Activated T-cell treated with anti-CD3 and anti-CD28 coated beads, Interleukin-2, amount 50 U/mL, for 48 hours (primary cell): ENCODE measurements at places on chromosomes 2 and 18.

- DNase-seq = no peak
Measured at GRCh38 chr2:64108666-64109241, 35.5 kb downstream of the PELI1 start.

DNA sequence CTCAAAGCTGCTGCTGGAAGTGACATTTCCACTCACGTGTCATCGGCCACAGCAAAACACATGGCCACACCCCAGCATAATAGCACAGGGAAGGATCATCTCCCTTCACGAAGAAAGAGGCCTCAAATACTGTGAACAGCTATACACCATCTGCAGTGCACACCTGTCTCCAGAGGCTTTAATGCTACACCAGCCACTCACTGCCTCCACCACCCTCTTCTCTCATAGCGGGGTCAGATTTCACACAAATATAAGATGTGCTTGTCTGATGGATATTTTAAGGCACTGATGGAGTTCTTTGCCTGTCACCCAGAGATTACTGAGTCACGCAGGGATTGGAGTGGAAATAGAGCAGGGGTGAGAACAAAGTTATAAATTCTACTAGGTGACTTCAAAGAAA, 374.0 kb downstream of the ZNF516 start:
- DNase-seq = no peak

DNA sequence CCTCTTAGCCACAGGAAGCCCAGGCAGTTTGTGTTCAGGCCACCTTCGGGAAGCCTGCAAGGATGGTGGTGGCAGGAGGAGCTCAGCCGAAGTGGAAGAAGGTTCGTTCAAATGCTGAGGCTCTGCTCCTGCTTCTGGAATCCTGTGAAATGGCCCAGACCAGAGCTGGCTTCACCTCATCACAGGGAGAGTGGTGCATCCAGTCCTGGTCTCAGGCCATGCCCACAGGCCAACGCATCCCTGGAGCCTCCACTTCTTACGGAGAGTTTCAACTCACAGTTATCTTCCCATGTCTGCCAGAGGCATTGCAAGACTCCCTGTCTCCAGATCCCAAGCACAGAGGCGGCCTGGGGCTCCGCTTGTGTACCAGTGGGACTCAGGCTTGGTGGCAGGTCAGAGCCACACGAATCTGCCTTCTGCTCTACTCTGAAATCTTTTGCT, 82.3 kb downstream of the NDUFA10 start:
- DNase-seq = no peak

GRCh38 chr2:50752237-50752636, 279.7 kb downstream of the NRXN1 start:
- DNase-seq = no peak

- no peak for DNase-seq
Measured at GRCh38 chr2:20623241-20623640, 27.7 kb downstream of the HS1BP3 start.

DNA sequence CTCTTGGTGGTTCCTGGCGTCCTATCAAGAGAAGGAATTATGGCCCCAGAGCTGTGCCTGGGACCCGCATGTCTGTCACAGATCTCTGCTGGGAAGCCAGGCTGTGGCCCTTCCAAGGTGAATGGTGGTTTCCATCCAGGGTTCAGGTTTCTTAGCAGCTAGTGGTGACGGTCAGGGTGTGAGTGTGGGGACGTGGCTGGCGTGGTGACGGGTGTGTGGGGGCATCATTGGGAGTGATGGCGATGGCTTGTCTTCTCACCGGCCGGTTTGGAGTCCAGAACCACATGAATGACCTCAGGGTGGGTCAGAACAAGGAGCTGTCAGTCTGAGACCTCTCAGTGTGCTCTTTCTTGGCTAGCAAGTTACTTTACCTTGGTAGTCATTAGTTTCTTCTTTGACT, 52.6 kb downstream of the AGAP1 start:
- no peak for DNase-seq

DNA sequence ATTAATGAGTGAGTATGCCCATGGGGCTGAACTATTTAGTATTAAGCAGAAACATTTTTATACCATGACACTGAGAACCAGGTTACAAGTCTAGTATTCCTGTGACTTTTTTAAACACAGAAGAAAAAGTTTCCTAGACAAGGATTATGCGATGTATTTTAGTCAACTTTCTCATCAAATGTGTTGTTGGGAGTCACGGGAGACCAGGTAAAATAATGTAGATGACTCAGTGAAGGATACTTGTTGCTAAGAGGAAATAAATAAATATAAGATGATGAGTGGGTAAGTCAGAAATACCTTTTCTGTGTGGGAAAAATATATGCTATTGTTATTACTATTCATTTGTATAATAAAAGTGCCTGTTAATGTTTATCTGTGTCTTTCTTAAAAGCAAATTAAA, 23.4 kb downstream of the MBD5 start:
- no peak for DNase-seq

GRCh38 chr18:44117821-44118220, 562.9 kb upstream of the SETBP1 start:
- DNase-seq = no peak

DNA sequence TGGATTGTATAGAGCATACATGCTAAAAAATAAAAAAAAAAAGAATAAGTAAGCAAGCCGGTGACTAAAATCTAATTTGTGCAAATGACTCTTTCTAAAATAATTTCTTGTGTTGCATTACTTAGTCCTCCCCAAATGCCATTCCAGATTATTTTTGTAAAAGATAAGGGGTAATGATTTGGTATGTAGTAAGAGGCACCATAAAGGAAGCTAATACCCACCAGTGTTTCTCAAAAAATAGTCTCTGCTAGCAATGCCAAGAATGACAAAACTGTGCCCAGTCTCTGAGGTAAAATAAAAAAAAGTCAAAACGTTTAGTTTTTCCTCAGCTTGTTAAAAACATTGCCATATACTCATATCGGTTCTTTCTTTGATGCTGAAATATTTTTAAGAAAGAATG, 2.7 kb downstream of the METTL5 start:
- DNase-seq = no peak

GRCh38 chr2:55146263-55146662, 85.8 kb downstream of the CLHC1 start:
- no peak for DNase-seq

GRCh38 chr2:144675731-144676130, 155.8 kb upstream of the ZEB2 start:
- no peak for DNase-seq

GRCh38 chr2:33467413-33467812, 9.0 kb upstream of the RASGRP3 start:
- no peak for DNase-seq

GRCh38 chr2:237558961-237559641, 7.3 kb upstream of the PRLH start:
- DNase-seq = no peak

- DNase-seq = no peak
Measured at GRCh38 chr2:144350151-144350802, 169.6 kb downstream of the ZEB2 start.

- DNase-seq = peak; percentile 2
Measured at GRCh38 chr2:24080701-24081100, 3.9 kb downstream of the TP53I3 start.

DNA sequence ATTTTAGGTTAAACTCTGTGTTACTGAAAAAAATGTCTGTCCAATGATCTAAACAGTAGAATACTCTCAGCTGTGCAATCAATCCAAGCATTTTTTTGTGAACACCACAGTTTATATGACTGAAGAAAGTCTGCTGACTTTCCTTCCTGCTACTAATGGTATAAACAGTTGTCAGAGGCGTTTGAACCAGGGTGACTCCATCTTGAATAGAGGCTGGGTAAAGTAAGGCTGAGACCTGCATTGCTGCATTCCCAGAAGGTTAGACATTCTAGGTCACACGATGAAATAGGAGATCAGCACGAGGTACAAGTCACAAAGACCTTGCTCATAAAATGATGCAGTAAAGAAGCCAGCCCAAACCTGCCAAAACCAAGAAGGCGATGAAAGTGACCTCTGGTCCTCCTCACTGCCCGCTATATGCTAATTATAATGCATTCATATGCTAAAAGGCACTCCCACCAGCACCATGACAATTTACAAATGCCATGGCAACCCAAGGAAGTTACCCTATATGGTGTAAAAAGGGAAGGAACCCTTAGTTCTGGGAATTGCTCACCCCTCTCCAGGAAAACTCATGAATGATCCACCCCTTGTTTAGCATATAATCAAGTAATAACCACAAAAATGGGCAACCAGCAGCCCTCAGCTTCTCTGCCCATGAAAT, 31.3 kb downstream of the POU3F3 start:
- DNase-seq = no peak

GRCh38 chr2:197821550-197822289, 17.3 kb downstream of the PLCL1 start:
- no peak for DNase-seq

GRCh38 chr18:51017140-51017879, 12.7 kb upstream of the SMAD4 start:
- no peak for DNase-seq

DNA sequence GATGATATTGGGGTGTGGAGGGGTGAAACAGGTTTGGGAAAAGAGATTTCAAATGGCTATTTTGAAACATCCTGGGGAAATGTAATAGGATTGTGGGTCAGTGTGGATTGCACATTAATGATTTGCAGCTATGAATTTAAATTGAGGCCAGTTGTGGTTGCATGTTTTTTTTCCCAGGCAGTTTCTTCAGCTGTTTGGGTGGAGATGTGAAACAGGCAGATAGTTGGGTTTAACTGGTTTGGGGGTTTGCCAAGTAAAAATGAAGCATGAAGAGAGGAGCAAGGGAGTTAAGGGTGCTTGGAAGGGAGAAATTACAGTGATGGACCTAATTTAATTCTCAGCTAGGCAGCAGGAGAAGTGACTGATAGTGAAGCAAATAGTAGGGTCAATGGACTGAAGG, 16.8 kb downstream of the GPD2 start:
- DNase-seq = no peak

- DNase-seq = no peak
Measured at GRCh38 chr2:133424876-133425275, 143.4 kb downstream of the NCKAP5 start.

- DNase-seq = no peak
Measured at GRCh38 chr2:237486819-237487448, at the start of gene MLPH. Gene MLPH (plus strand): TSS chr2:237487251. CDS start chr2:237493427, 6,176 bp downstream.

DNA sequence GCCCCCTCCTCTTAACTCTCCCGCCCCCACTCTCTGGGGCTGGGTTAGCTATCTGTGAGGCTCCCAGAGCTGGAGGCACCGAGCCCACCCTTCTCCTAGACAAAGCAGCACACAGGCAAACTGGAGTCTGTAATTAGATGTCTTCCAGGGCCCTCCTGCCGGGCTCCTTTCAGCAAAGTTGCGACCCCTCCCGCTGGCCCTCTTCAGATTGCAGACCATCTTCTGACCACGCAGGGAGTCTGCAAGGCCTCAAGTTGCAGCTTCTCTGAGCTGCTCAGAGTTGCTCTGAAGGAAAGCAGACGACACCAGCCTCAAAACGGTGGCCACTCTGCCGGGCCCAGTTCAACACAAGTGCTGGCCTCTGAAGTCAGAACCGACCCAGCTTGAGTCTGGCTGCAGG, 228.4 kb upstream of the COPS8 start:
- no peak for DNase-seq

- no peak for DNase-seq
Measured at GRCh38 chr2:222782201-222782730, 78.6 kb upstream of the ACSL3 start.

DNA sequence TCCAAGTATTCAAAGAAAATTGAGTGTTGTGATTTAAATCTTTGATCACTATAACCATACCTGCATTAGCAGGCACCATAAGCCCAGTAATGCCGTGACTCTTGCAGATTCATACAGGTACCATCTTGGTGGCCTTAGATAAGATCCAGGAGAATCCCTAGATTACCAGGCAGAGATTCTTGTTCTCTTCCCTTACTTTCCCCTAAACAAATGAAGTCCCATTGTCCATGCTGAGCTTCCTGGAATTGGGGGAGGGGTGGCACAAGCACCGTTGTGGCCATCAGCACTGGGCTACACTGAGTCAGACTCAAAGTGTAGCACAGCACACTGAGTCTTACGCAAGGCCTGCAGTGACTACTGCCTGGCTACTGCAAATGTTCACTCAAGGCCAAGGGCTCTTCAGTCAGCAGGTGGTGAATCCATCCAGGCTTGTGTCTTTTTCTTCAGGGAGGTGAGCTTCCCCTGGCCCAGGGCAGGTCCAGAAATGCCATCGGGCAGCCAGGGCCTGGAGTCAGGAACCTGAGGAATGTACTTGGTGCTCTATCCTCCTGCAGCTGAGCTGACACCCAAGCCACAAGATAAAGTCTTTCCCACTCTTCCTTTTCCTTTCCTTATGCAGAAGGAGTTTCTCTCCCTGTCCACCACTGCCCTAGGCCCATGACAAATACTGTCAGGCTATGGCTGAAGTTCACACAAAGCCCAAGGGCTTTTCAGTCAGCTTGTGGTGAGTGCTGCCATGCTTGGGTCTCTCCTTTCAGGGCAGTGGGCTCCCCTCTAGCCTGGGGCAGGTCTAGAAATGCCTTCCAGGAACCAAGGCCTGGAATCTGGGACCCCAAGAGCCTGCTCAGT, 52.6 kb downstream of the CD28 start:
- DNase-seq = no peak

DNA sequence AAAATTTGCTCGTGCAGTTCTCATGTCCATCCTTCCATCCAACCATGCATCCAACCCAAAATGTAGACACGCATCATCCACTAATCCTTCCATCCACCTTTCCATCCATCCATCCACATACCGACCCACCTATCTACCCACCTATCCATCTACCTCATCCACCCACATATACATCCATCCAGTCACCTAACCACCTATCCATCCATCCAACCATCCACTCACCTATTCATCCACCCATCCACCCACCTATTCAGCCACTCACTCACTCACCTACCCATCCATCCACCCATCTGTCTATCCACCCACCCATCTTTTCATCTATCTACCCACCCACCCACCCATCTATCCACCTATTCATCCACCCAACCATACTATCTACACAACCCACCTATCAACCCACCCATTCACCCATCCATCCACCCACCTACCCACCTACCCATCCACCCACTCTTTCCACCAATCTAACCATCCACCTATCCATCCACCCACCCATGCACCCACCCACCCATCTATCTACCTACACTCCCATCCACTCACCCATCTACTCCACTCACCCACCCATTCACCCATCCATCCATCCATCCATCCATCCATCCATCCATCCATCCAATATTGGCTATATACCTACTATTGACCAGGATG, 94.3 kb downstream of the VAPA start:
- no peak for DNase-seq

DNA sequence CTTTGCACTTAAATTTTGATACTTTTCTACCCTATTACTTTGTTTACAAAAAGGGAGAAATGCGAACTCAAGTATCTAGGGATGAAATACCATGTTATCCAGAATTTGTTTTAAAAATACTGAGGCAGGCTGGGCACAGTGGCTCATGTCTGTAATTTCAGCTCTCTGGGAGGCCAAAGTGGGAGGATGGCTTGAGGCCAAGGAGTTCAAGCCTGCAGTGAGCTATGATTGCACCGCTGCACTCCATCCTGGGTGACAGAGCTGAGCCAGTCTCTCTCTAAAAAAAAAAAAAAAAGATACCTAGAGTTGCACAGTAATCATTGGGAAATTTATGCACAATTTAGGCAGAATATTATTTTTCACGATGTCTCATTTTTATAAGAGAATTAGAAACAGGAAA, 12.4 kb upstream of the VAPA start:
- DNase-seq = no peak

- DNase-seq = no peak
Measured at GRCh38 chr2:159035790-159036411, 67.5 kb downstream of the TANC1 start.

- DNase-seq = no peak
Measured at GRCh38 chr2:102790091-102790455, 28.2 kb downstream of the TMEM182 start.
